Dermis microvascular lymphatic vessel endothelial cell (primary cell): ENCODE measurements at places on chromosomes 11 and 22.

DNA sequence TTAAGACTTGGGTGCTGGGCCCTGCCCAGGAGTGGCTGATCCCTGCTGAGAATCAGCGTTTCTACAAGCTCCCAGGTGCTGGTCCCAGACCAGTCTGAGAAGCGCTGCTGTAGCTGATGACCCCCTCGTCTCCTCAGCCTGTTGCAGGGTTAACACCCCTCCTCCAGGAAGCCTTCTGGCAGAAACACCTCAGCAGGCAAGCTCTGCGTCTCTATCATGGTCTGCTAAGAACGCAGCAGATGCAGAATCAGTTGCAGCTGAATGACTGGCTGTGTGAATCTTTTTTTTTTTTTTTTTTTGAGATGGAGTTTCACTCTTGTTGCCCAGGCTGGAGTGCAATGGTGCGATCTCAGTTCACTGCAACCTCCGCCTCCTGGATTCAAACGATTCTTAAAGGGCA is 132.5 kb downstream of the CACNA1I start:
- DNase-seq, result no peak

GRCh38 chr22:43270314-43270908 is 72.8 kb downstream of the SCUBE1 start:
- no peak for DNase-seq

- peak; percentile 1 for DNase-seq
Observed at GRCh38 chr11:23233075-23233474, 372.8 kb upstream of the CCDC179 start.

- no peak for DNase-seq
Observed at GRCh38 chr11:72522186-72522585, 87.9 kb upstream of the CLPB start.

GRCh38 chr11:11483627-11484026 is 130.6 kb upstream of the CSNK2A3 start:
- DNase-seq, result no peak

DNA sequence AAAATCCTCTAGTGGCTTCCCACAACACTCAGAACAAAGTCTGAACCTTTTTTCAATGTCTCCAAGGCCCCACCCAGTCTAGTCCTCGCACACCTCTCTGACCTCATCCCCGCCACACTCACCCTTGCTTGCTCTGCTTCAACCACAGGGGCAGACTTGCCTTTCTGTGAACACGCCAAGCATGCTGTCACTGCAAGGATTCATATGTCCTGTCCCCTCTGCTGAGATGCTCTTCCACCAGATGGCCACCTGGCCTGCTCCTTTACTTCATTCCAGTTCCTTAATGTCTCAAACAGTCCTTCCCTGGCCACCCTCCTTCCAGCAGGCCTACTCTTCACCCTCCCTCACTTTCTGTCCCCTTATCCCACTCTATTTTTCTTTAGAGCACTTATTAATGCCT is 60.6 kb upstream of the ARHGAP20 start:
- no peak for DNase-seq

DNA sequence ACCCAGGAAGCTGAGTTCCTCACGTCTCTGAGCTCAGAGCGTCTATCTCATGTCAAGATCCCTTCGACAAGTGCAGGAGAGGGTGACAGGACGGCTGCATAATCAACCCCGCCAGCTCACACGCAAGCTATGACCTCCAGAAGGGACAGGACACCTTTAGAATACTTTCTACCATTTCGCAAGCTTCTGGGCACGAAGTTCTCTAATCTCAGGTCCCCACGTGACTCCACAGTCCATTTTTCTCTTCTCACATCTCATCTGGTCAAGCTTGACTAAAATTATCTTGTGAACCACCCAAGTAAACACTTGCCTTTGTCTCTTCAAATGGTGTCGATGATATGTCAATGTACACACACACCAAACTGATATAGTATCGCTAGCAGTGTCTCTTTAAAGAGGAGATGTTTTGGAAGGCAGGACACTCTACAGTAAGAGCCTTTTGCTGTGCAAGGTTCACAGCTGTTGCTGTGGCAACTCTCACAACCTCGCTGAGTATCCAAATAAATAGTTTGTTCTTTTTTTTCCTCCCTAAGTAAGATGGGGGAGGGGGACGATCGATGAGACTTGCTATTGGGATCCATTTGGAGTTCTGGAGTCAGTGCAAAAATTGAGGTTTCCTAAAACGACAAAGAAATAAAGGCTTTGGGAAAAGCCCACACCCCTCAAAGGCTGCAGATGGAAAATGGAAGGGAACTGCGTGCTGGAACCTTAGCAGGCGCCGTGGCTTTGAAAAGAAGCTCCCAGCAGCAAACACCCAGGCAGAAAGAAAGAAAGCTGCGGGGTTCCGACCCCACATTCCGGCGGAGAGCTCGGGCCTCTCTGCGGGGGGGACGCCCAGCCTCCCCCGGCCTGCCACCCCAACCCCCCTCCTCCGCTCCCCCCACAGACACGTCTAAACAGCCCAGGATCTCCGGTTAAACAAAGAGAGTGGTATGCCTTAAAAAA is 215.4 kb upstream of the UBASH3B start:
- no peak for DNase-seq

- DNase-seq, result no peak
Observed at GRCh38 chr22:24095826-24096757, 85.0 kb downstream of the CABIN1 start.

GRCh38 chr11:127965939-127966668 is 621.3 kb downstream of the ETS1 start:
- DNase-seq, result no peak

DNA sequence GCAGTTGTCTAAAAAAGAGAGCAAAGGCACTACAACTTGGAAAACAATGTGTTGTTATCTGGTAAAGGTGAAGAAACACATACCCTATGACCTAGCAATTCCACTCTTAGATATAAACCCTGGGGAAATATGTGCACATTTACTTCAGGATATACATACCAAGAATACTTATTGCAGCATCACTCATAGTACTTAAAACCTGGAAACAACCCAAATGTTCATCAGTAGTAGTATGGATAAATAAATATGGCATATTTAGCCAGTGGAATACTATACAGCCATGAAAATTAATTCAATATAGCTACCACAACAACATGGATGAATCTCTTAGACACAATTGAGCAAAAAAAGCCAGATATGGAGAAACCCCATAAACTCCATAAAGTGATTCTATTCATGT is 26.1 kb upstream of the MICAL2 start:
- DNase-seq, result no peak

GRCh38 chr11:10653946-10654810 is 39.4 kb downstream of the IRAG1 start:
- peak; percentile 77 for DNase-seq

DNA sequence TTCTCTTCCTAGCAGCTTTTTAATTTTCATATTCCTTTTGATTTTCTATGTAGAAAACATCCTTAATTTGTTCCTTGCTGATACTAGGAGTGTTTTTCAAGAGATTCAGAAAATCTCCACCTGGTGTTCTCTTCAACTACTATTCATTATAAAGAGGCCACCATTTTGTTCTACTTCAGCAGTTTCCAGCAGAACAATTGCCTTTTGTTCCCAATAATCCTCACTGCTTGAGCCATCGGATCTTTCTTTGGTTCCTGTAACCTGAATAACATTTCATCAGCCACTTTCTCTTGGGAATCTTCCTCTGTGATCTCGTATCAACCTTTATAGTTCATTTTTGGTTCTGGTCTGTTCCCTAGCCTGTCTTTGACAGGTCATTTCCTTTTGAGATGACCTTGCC is 1.8 kb upstream of the OR10A5 start:
- no peak for DNase-seq

DNA sequence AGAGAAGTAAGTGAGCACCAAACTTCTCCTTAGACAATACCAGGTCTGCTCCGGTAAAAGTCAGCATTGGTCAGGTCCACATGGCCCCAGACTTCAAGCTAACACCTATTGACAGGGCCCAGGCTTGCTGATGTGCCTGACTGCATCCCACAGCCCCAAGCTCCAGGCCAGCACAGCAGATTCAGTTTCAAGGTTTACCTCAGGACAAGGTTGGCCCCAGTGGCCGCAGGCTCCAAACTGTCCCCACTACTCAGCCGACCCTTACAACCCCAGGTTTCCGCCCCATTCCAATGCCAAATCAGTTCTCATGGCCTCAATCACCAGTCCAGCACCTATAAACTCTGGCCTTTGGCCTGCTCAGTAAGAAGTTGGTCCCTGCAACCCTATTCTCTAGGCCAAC is 39.4 kb downstream of the OR4C6 start:
- DNase-seq, result no peak

DNA sequence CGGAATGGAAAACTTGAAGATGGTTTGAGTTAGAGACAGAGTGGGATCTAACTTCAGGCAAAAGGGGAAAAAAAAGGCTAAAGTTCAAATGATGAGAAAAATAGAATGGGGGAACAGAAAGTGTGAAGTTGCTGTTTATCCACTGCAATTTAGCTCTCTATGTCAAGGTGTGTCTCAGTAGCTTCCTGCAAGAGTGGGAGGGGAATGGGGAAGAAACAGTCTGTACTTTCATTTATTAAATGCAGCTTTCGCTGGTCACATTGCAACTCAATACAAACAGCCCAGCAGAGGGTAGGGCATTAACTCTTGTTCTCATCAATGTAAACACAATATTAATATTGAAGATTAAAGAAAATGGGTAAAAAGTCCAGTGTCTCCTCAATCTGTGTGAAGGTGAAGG is 214.7 kb upstream of the SYN3 start:
- DNase-seq, result no peak

DNA sequence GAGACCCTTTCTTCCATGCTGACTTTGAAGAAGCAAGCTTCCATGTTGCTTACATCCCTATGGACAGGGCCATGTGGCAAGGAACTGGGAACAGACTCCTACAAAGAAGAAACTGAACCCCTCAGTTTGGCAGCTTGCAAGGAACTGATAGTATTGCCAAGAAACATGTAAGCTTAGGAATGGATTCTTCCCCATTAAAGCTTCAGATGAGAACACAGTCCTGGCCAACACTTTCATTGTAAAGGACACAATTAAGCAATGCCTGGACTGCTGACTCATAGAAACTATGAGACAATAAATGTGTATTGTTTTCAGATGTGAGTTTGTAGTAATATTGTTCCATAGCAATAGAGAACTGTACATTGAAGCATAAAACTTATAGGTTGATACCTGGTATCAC is 82.4 kb downstream of the AASDHPPT start:
- no peak for DNase-seq

- no peak for DNase-seq
Observed at GRCh38 chr11:128301756-128302155, 285.6 kb downstream of the ETS1 start.

DNA sequence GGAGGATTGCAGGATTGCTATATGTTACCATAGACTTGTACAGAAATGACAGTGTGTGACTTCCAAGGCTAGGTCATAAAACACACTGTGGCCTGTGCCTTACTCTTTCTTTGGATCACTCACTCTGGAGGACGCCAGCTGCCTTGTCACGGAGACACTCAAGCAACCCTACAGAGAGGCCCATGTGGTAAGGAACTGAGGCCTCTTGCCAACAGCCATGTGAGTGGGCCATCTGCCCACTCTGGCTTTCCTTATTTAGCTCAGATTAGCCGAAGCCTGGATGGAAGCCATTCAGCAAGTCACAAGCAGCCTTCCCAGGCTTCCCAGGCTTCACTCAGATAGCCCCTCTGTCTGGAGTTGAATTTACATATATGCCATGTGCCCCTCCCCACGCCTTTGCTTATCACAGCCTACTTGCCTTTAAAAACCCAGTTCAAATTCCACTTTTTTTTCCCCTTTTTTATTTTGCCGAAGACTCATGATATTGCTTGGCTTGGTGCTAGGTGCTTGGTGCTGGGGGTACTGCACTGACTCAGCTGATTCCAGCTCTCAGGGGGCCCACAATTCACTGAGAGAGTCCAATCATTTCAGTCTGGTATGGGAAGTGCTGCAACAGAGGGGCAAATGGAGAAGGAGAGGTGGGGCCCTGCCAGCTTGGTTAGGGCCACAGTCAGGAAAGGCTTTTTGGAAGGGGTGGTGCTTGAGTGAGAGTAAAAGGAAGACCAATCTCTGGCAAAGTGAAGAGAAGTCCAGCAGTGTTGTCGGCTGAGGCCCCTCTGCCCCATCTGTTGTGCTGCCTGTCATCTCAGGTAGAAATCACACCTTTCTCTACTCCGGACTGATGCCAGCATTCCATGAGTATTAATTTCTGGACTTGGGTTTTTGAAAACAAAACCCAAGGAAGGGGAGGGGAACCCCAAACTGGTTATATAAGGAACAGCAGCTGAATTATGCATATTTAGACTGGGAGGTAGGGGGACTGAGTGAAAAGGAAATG is 14.5 kb upstream of the P4HA3 start:
- DNase-seq, result peak; percentile 90

DNA sequence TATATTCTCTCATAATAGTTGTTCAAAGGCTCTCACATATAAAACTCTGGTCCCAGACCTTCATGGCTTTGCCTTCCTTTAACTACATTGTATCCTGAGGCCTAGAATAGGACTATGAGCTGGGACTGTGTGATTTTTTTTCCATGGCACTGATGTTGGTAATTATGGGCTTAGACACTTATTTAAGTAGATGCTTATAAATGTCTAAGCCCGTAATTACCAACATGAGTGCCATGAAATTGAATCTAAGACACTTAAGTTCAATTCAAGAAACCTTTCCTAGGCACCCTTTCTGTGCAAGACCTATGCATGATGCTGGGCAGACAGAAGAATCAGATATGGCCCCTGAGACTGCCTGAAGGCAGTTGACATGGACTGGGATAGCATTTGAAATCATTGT is 63.0 kb downstream of the P4HA3 start:
- no peak for DNase-seq

DNA sequence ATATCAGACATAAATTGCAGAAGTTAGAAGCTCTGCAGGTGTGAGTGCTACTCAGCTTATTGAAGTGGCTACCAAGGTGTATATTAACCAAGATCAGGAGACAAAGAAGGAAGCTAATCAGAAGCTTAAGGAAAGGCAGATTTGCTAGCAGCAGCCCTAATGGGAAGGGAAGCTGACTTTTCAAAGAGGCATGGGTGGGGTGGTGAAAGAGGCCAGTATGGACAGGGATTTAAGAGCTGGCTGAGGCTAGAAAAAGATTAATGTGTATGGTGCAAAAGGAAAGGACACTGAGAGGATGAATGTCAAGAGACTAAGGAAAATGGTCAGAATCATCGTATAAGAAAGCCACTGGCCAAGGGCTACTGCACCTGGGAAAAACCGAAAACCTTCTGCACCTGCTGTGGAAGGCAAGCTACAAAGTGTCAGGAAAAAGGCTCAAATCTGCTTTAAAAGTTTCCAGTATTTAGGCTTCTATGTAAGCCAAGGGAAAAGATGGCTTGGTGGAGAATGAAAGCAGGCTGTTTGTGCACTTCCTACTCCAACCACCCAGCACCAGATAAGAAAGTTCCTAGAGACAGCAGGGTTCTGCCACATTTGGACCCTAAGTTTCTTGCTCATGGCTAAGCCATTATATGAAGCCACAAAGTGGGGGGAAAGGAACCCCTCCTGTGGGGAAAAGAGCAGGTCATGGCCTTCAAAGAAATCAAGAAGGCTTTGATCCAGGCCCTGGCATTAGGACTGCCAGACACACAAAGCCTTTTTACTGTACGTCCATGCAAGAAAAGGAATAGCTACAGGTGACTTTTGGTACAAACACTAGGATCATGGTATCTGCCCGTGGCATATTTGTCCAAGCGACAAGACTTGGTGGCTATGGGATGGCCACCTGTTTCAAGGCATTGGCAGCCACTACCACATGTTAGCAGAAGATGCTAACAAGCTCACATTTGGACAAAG is 40.9 kb upstream of the GLYAT start:
- no peak for DNase-seq
